Effector CD8-positive, alpha-beta T cell (primary cell): ENCODE measurements at places on chromosomes 7 and 10.

- DNase-seq = no peak
Measured at GRCh38 chr10:129716211-129716681, 247.8 kb downstream of the EBF3 start.

GRCh38 chr10:3723766-3724165 is 61.2 kb downstream of the KLF6 start:
- DNase-seq = no peak

- no peak for DNase-seq
Measured at GRCh38 chr7:34727464-34727995, 69.5 kb downstream of the NPSR1 start.

DNA sequence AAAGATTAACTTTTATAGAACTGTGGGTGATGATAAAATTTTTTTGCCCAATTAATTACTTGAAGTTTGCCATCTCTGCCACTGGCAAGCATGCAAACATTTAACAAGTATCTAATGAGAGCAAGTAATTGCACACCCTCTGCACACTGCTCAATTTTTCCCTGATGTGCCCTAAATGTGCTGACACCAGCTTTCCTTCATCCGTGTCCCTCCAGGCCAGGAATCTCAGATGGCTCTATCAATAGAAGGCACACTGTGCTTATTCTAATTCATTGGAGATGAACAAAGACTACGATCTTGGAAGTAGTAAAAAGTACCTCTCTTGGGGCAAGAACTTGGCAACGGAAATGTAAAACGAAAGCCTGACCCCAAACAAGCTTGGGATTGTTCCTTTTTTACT is 212.1 kb downstream of the GPR37 start:
- no peak for DNase-seq

GRCh38 chr7:141161550-141162535 is 88.0 kb downstream of the TMEM178B start:
- DNase-seq = no peak

DNA sequence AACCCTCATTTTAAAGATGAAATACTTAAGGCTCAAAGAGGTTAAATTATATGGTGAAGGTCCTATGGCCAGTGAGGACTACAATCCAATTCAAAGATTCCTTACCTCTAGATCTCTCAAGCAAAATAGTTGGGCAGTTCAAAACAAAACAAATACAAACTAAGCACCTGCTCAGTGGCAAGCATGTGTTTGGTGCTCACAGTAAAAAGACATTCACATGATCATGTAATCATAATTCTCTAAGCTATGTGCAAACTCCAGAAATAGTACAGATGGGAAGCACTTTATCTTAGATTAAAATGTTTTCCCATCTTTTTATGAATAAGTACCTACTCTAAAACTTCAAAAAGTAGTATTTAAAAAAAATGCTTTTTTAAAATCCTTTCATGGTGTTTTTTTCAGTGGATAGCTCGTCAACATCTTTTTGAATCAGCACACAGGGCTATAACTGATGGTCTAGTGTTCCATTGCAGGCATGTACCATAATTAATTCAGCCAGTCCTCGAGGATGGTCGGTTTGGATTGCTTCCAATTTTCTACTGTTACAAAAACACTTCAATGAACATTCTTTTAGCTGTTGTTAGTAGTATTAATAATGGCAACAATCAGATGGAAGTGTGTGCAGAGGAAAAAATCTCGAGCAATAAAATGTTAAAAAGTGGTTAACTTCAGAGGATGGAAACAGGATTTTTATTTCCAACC is 58.4 kb downstream of the CHCHD3 start:
- DNase-seq = no peak
